ENCODE measurements at places on chromosomes 16 and 17.

DNA sequence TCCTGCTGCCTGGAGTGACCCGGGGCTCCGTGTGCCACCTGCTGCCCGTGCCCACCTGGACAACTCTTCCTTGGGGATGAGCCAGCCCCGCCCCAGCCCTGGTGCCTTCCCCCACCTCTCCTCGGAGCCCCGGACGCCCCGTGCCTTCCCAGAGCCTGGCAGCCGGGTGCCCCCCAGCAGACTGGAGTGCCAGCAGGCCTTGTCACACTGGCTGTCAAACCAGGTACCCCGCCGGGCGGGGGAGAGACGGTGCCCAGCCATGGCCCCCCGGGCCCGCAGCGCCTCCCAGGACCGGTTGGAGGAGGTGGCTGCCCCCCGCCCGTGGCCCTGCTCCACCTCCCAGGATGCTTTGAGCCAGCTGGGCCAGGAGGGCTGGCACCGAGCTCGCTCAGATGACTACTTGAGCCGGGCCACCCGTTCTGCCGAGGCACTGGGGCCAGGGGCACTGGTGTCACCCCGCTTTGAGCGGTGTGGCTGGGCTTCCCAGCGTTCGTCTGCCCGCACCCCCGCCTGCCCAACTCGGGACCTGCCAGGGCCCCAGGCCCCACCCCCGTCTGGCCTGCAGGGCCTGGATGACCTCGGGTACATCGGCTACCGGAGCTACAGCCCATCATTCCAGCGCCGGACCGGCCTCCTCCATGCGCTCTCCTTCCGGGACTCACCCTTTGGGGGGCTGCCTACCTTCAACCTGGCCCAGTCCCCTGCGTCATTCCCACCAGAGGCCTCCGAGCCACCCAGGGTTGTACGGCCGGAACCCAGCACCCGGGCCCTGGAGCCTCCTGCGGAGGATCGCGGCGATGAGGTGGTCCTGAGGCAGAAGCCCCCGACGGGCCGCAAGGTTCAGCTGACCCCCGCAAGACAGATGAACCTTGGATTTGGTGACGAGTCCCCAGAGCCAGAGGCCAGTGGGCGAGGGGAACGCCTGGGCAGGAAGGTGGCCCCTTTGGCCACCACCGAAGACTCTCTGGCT lies 38.4 kb downstream of the ARHGAP23 start:
- DNase-seq, result no peak

GRCh38 chr17:70166615-70167014 lies 2.7 kb upstream of the KCNJ2 start:
- DNase-seq, result no peak

DNA sequence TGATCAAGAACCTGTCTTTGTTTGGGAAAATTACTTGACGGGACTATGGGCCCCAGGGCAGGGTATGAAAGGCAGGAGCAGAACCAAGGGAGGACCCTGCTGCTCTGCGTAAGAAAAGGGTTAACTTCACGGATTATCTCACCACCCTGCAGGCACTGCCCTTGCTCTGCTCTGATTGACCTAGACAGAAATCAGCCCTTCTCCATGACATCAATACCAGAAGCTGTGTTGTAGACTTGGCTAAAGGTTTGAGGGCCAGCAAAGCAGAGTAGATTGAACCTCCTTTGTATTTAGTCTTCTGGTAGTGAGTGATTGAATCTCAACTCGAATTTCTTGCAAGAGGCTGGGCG lies 52.9 kb upstream of the ETV4 start:
- no peak for DNase-seq

DNA sequence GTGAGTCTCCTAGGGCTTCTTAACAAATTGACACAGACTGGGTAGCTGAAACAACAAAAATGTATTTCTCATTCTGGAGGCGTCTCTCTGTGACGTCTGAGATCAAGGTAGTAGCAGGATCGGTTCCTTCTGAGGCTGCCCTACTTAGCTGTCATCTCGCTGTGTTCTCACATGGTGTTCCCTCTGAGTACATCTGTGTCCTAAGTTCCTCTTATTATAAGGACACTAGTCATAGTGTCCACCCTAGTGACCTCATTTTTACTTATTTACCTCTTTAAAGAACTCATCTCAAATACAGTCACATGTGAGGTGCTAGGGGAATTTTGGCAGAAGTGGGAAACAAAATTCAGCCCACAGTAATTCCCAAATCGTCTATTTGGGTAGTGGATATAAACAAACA lies 529.1 kb downstream of the NPIPA7 start:
- DNase-seq, result no peak

DNA sequence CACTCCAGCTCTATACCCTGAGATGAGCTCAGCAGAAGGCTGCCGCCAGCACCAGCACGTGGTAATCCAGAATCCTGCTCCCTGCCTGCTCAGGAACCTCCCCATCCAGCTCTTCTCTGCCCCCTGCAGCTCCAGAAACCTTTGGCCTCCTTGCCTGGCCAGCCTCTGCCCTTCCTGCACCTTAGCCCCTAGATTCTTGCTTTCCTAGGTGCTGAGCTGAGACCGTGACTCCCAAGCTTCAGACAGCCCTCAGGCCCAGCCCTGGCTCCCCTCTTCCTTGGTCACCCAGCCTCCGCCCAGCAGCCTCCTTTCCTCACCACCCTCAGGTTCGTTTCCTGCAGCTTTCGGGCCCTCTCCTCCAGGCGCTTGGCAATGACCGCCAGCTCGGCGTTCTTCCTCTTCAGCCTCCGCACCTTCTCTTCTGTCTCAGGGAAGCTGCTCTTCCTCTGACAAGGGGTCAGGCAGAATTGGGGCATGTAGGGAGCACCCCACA lies 2.6 kb downstream of the TSPOAP1 start:
- no peak for DNase-seq

DNA sequence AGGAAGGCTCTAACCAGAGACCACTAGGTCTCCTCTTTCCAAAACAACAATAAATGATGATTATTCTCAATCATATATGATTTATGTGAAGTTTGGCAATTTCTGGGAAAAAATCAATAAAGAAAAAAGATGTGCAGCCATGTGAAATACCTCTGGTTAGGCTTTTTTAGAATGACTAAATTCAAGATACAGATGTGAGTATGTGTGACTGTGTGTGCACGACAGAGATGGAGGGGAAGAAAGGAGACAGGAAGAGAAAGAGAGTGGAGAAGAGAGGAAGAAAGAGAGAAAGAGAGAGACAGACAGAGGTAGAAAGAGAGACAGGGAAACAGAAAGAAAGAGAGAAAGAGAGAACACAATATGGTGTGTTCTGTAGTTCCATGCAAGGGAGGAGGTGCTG lies 558.6 kb upstream of the CDH5 start:
- no peak for DNase-seq

DNA sequence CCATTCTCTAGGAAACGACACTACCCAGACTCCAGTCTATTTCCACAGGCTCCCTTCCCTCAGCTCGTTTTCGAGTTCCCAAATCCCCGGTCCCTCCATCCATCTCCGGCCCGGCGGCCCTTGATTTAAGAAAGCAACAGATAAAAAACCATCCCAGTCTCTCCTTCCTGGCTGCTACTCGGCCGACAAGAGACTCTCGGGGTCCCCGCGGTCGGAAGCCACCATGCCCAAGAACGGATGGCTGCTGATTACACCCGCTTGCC lies 182 bp downstream of the RPL26 start:
- no peak for DNase-seq

- no peak for DNase-seq
These were observed 20.5 kb upstream of the EMP2 start for GRCh38 chr16:10600782-10601443.

DNA sequence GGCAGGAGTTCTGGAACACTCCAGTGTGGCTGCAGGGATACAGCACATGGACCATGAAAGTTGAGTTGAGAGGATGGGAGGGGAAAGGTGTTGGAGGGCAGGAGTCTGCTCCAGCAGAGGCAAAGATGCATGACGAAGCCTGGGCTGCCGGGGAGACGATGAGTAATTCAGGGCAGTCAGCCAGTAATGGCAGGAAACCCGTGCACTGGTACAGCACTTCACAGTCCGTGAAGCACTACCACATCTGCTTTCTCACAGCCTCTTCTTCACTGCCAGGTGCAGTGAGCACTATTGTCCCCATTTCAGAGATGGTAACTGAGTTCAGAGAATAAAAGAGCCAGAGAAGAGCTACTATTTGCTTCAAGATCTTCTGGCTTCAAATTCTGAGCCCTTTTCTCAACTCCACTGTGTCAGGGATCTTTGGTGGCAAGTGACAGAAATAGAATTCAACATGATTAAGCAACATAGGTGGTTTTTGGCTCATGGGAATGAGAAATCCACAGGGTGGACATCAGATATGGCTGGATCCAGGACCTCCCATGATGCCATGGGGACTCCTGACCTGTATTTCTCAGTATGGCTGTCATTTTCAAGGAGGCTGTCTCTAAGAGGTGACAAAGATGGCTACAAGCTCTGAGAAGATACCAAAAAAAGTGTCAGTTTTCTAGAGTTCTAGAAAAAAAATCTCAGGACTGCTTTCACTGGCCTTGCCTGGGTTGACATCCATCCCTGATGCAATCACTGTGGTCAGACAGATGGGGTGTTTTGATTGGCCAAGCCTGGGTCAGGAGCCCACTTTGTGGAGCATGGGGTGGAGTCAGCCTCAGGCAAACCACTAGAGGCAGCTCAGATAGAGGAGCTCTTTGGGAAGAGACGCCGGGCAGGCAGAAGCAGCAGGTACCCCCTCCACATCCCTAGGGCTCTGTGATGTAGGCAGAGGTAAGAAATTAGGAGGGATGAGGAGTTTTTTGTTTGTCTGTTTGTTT lies 24.7 kb downstream of the IL21R start:
- DNase-seq, result peak; percentile 70

DNA sequence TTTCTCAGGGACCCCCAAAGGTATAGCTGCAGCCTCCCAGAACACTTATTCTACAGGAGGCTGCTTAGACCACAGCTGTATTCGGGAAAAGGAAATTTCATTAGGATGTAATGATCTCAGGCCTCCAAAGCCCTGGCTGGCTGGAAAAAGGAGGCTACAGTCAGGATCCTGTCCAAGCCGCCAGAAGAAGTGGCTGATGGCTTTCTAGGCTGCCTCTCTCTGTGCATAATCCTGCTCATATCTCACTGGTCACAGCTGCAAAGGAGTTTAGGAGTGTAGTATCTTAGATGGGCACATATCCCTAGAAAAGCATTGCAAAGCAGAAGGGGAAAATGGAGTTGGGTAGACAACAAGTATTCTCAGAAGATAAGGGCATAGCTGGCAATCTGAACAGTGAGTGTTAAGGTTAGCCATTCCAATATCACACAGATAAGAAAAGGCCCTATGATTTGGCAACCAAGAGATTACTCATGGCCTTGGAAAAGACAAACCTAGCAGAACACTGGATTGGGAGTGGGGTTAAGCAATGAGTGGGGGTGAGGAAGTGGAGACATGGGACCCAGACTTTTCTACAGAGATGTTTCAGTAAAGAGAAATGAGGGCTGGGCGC lies 26.0 kb upstream of the PRKCA start:
- DNase-seq, result no peak

DNA sequence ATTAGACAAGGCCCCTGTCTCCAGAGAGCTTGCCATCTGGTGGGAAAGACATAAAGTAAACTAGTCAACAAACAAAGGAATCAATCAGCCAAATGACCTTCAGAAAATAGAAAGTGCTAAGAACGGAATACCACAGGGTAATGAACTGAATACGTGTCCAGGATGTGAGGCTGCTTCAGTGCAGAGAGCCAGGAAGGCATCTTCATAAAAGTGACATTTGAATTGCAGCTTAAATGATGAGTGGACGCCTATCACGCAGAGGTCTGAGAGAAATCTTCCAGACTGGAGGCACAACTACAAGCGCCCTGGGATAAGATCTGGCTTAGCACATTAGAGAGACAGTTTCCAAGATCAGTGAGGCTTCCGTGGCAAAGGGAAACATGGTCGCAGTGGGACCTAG lies 574.1 kb upstream of the CDH8 start:
- no peak for DNase-seq

- DNase-seq, result no peak
These were observed 4.8 kb upstream of the ATP2A3 start for GRCh38 chr17:3968886-3969524.

DNA sequence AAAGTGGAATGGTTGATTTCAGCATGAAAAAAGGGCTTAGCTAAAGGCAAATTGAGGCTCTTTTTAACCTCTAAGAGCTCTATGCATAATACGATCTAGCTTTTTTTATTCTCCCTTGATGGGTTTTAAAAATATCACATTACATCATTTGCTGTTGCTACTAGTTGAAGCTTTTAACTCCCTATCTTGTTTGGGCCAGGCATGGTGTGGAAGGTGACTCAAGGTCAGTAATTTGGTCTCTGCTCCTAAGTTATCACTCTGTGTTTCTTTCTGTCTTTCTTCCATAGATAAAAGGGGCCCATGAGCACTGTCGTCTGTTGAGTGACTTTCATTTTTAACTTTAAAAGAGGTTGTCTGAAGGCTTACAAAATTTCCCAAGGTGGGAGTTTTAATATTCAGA lies 58.1 kb upstream of the GOT2 start:
- DNase-seq, result no peak

DNA sequence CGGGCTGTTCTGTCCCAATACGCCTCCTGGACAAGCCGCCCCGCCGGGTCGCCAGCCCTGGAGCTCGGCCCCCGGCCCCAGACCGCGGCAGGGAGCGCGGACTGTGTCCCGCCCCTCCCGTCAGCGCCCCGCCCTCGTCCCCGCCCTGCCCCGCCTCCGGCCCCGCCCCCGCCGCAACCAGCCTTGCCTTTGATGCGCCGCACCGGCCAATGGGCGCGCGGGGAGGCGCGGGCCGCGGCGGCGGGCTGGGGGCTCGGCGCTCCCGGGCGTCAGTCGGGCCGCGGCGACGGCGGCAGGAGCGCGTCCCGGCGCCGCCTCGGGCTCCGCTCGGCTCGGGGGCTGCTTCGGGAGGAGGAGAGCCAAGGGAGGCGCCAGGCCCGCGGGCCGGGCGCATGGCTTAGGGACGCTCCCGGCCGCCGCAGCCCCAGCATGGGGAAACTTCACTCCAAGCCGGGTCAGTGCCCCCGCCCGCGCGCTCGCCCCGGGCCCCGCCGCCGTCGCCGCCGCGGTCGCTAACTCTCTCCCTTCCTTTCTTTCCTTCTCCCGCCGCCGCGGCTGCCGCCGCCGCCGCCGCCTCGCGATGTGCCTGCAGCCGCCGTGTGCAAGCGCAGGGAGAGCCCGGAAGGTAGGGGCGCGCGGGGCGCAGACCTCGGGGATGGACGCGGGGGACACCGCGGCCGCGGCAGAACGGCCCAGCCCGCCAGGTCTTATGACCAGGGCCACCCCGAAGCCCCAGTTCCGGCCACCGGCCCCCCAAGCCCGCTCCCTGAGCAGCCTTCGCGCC lies at the start of gene NKD1:
Gene NKD1, plus strand, starts transcription at position 272 of the 784 bp plus-strand sequence. Its CDS starts 158 bp downstream, at position 430.
- peak; percentile 56 for DNase-seq

GRCh38 chr17:57522042-57523005 lies 222.8 kb downstream of the CCDC182 start:
- DNase-seq, result no peak

- no peak for DNase-seq
These were observed 9.8 kb downstream of the EIF4A3 start for GRCh38 chr17:80137131-80137530.

GRCh38 chr16:772959-773358 lies 12.4 kb downstream of the MSLN start:
- DNase-seq, result no peak

GRCh38 chr16:60811657-60812056 lies 1224.6 kb downstream of the CDH8 start:
- no peak for DNase-seq
